ENCODE measurements at places on chromosomes 2 and 18.

DNA sequence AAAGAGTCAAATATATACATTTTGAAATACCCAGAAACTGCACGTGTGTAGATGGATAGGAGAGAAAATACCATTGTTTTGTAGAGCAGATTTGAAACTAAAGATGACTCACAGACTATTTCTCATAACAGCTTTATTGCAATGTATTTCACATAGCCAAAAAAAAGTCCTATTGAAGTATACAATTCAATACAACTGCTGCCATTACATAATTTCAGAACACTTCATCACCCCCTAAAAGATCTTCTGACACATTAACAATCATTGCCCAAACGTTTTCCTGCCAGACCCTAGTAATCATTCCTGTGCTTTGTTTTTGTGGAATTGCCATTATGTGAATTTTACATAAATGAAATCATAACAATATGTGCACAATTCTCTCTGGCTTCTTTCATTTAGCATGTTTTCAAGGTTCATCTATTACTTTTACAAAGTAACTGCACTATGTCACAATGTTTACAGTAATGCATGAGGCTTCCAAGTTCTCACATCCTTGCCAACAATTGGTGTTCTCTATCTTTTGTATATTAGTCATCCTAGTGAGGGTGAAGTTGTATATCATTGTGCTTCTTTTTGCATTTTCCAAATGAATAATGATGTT is 378.6 kb upstream of the CWC22 start:
- DNase-seq = no peak

- DNase-seq = no peak
Measured at GRCh38 chr18:44723411-44723810, 42.7 kb downstream of the SETBP1 start.

- DNase-seq = no peak
Measured at GRCh38 chr2:62175728-62176127, 20.2 kb upstream of the B3GNT2 start.

DNA sequence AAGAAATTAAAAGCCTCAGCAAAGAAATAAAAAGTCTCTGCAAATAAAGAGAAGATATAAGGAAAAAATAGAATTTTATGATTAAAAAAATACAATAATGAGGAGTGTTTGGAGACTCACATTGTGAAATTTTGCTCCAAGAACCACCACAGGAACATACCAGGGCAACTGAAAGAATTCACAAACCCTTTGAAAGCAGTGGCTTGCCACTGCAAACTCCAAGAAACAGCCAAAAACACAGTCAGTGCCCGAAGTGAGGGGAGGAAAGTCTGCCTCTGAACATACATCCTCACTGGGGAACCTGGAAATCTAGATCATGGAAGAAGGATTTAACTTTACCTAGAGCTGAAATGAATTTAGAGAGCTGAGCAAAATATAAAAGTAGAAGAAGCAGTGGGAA is 33.1 kb downstream of the EVA1A start:
- DNase-seq = no peak

- DNase-seq = no peak
Measured at GRCh38 chr18:22831441-22831904, 101.7 kb upstream of the RBBP8 start.

- DNase-seq = no peak
Measured at GRCh38 chr2:241317391-241317790, 1.7 kb downstream of the SEPTIN2 start.

Data from CMK (cell line).